ENCODE measurements at places on chromosomes 4 and X.
A peak's percentile ranks its signal among the peaks of the same experiment; 100 is the strongest.

DNA sequence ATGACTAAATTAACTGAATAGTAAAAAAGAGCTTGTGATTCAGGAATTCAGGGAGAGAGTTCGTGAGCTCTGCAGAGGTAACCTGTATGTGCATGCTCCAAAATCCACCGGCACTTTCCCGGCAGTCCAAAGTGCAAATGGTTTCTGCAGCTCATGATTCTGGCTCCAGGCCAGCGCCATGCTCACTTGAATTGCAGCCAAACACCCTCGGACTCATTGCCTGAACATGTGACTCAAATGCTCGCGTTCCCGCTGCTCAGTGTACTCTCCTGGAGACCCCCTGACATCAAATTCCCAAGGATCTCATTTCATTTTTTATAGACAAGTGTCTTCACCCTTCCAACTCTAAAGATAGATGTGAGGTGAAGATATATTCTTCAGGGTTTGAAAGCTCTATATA is 44.1 kb upstream of the SH3RF1 start:
- DNase-seq, result peak; percentile 66

DNA sequence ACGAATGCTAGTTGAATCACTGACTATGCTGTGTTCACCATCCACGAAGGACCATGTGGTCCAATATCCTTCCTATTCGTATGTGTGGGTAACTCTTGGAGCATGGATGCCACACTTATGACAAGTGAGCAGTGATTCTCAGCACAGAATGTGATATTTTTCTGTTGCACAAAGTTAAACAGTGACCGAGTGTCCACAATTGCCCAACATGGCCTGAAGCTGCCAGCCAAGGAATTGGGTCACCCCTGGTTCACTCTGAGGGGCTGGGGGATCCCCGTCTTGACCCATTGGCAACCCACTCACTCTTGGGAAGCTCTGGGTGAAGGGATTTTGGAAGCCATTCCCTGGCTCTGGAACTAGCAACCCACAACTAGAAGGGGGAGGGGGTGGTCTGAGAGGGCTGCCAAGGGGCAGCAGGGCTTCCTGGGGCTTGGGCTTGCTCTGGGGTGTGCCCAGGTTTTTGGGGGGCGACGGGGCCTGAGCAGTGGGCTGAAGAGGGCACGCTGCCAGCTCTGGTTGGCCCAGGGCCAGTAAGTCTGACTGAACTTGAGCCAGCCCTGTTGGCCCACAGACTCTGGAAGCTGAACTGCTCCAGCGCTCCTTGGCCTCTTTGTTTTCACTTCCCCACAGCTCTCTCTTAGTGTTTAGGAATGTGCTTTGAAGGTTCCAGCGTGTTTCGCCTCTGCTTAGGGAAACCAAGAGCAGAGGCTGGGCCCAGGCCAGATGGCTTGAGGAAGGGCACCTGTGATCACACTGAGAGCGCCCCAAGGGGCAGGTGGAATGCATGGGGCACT is 43.1 kb upstream of the BCOR start:
- DNase-seq, result no peak

GRCh38 chr4:28373601-28374000 is 1513.0 kb downstream of the STIM2 start:
- DNase-seq, result no peak

DNA sequence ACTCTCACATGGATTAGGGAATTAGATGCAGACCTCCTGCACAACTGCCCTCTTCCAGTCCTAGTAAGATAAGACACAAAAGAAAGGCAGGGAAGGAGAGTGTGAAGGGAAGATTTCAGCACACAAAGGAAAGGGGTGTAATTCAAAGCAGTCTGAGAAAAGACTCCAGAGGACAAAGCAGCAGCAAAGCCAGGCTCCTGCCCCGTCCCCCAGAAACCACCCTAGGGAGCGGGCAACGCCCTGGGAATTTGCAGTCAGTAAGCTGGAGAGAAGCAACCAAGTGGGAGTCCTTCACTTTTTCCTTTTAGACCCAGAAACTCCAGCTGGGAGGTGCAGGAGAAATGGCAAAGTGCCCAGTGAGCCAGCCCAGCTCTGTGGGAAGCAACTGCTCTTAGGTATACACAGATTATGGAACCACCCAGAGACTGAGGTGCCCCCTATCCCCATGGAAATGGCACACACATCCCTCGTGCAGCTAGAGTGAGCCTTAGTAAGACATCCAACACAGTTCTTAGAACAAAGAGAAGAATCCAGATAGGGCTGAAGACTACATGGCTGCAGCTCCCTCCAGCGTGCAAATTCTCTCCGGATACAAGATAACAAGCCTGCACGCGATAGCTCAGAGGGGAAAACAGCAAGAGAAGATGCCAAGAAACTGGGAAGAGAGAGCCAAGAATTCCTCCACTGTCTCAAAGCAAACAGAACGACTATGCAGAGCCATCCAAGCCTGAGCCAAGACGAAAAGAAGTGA is 26.5 kb upstream of the IRAK1 start:
- no peak for DNase-seq

DNA sequence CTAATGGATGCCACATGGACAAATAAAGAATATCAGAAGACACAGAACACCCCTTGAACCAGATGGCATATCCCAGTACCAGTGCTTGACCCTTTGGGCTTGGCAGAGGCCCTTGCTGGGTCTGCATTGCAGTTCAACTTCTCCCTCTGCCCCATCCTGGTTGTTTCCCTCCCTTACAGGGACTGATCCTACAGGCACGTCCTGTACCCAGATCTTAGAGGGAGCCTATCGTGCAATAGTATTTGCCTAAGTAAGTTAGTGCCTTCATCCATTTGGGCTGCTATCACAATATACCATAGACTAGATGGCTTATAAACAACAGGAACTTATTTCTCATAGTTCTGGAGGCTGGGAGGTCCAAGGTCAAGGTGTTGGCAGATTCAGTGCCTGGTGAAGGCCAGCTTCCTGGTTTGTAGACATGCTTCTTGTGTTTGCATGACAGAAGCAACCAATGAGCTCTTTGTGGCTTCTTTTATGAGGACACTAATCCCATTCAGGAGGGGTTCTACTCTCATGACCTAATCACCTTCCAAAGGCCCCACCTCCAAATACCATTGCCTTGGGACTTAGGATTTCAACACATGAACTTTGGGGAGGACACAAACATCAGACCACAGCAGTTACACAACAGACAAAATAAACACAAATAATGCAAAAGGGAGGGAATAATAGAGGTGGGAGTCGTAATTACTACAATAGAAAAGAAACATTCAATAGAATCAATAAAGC is 146.5 kb upstream of the MSX1 start:
- DNase-seq, result no peak

DNA sequence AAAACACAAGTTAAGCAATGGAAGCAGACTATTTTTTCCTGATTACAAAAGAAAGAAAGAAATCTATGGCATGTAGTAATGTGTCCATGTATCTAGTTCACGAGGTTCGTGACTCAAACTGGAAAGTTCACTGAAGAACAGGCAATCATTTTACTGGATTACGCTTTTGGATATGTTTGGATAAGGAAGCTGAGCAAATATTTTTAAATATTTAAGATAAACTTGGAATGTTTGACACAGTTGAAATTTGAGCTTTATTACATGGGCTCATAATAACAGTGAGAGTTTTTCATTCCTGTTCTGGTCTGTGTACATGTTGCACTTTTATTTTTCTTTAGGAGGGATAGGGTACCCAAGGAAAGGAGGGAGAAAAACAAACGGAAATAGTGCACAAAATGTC is 244.2 kb upstream of the GK2 start:
- DNase-seq, result no peak

Measured in NCI-H1105 (cell line).